Stimulated activated CD4-positive, alpha-beta T cell treated with anti-CD3 and anti-CD28 coated beads, Interleukin-15, amount 100 ng/mL, for 1 hour (primary cell): ENCODE measurements at places on chromosomes 2 and 18.

DNA sequence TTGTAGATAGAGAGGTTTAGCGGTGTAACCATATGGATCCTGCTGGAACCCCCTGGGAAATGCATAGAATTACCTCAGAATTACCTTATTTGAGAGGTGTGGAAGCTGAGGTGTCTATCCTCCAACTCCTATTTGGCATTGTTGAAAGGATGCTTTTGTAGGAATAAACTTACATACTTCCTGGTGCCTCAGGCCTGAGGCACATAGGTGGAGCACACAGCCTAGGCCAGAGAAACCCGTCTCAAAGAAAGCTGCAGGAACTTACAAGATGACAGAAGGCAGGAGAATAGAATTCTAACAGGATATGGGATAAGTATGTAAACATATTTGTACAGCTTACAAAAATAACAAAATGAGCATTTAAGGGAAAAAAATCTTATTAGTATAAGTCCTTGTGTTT lies 1507.2 kb upstream of the ZEB2 start:
- DNase-seq, result no peak

- DNase-seq, result no peak
These were observed 100.7 kb upstream of the STK39 start for GRCh38 chr2:168348076-168348475.

DNA sequence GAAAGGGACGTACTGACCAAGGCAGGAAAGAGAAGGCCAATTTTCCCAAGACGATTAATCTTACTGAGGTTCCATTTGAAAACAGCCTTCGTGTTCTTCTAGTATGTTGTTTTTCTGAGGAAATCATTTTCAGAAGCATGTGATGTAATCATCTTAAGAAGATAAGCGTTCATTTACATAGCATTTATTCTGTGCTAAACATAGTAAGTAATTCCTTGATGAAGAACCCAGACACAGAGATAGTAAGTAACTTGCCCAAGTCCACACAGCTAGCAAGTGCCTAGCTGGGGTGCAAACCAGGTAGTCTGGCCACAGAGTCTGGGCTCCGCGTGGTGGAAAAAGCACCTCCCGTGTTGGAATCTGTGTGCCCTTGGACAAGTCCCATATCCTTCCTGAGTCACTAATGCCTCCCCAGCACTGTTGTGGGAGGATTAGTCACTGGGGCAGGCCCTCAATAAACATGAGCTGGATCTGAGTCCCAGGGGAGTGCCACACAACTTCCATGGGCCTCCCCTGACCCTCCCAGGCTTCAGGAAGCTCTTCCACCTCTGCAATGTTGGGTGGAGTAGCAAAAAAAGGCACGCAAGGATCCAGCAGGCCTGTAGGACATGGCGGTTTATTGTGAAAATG lies 26.9 kb upstream of the ASAP2 start:
- DNase-seq, result no peak

- DNase-seq, result no peak
These were observed at the start of gene MERTK for GRCh38 chr2:111897924-111898702. Gene MERTK (plus strand): TSS chr2:111898607. CDS start chr2:111898736, 129 bp downstream.

GRCh38 chr18:40036861-40037260 lies 1918.2 kb upstream of the PIK3C3 start:
- DNase-seq, result no peak

DNA sequence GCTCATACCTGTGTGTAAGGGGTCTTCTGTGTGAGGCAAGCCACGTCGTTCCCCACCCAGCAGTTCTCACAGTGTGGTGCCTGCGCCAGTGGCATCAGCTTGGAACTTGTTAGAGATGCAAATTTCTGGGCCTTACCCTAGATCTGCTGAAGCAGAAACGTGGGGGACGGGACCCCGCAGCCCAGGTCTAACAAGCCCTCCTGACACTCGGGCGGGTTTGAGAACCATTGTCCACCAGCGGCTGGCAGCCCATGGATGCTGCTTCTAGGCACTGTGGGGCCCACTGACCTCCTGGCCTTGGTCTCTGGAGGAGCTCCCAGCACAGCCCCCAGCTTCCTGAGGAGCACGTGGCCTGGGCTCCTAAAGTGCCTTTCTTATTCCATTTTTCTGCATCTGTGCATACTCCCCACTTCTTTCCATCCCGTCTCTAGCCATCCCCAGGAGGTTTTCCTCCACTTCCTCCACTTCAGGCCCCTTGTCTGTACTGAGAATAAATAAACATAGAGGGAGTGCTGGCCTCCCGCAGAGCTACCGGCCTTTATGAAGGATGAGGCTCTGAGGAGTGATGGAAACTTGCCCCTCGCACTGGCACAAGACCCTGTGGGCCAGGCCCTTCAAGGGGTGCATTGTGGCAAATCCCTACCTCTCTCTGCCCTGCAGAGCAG lies 94.3 kb downstream of the GALR1 start:
- DNase-seq, result no peak

GRCh38 chr2:42917425-42917927 lies 125.1 kb upstream of the HAAO start:
- no peak for DNase-seq

DNA sequence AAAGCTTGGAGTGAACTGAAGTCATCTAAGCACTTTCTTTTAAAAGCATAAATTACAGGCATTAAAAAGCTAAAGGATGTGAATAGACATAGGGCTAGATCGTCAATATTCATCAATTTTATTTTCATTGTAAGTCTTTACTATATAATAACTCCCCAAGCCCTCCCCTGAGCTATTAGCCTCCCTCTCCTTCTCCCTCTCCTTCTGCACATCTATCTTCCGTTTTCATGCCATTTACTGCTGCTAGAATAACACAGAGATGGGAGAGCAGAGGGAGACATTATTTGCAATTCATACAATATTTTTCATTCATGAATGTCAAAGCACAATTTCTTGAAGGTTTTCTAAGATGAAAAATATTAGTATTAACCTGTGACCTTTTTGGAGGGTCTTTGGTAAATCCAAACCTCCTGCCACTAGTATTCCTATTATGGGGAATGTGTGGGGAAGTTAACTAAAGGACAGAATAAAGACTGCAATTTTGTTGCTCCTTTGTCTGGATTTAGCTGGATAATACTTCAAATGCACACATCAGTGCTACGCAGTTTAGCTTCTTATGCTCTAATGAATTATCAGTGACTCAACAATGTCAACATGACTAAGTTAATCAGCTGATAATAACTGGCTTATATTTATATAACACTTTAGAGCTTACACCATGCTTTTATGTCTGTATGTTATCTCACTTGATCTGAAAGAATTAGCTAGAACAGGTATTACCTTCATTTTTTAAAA lies 28.2 kb upstream of the MFF start:
- no peak for DNase-seq
